ENCODE measurements at places on chromosomes 1 and 21. TPM values are rescaled to one million over a fixed set of nuclear protein-coding genes. Genes with fewer than 3 reads are reported as not detected.

LCE1C gene
- not detected for polyA plus RNA-seq

RGS7 gene
- polyA plus RNA-seq = 0.29 TPM

IVL gene
- not detected for polyA plus RNA-seq

CFAP107 gene
- polyA plus RNA-seq = not detected

NPR1 gene
- 0.02 TPM for polyA plus RNA-seq

MEAF6 gene
- polyA plus RNA-seq = 69.6 TPM

IFI44L gene
- polyA plus RNA-seq = 1.1 TPM

CLCNKB gene
- polyA plus RNA-seq = 0.21 TPM

FCRL4 gene
- not detected for polyA plus RNA-seq

MEGF6 gene
- 0.65 TPM for polyA plus RNA-seq

CD164L2 gene
- not detected for polyA plus RNA-seq

GRCh38 chr1:114152089-114152507 is 1.6 kb downstream of the SYT6 start:
- no peak for DNase-seq

DNA sequence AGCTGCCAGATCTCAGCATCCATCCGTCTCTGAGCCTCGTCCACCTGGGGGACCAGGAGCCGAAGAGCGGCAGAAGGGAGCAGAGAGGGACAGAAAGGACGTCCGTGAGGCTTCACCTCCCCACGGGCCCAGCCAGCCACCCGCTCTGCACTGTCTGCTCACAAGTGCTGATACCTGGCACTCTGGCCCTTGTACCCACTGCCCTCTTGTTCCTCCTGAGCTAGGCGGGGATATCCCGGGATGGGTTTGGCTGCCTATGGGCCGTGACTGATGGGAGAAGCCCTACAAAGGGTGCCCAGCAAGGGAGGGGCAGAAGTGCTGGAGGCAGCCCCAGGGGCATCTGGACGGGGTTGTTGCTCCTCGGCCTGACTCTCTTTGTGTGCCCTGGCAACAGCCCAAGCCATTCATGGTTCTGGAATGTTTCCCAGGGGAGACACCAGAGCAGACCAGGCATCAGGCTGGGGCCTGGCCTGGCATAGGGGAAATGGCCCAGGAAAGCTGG is 57.6 kb downstream of the LDLRAD2 start:
- DNase-seq = peak; percentile 50

GRCh38 chr1:205285381-205286101 is 36.0 kb downstream of the NUAK2 start:
- no peak for DNase-seq

GRCh38 chr1:153231363-153231762 is 14.0 kb downstream of the PRR9 start:
- no peak for DNase-seq
